Stimulated activated CD8-positive, alpha-beta memory T cell treated with anti-CD3 and anti-CD28 coated beads, Interleukin-7, amount 100 ng/mL, for 48 hours (primary cell): ENCODE measurements at places on chromosomes 16 and 17.

GRCh38 chr17:81246679-81247338 is 7.7 kb downstream of the NDUFAF8 start:
- DNase-seq: no peak

DNA sequence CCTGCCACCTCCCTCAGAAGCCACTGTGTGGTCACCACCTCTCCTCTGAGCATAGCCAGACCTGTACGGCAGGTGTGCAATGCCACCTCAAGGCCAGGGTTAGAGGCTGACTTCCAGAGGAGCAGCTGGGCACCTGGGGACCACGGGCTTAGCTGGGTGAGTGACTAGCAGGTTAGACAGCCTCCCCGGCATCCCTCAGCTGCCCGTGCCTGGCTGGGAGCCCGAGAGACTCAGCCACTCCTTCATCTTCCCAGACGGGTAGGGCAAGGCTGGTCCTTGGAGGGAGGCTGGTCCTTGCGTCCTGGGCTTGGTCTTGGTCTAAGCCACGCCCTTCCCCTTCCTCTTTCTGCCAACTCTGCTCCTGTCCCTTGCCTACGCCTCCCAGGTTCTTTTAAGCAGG is 7.8 kb downstream of the CRHR1 start:
- no peak for DNase-seq

DNA sequence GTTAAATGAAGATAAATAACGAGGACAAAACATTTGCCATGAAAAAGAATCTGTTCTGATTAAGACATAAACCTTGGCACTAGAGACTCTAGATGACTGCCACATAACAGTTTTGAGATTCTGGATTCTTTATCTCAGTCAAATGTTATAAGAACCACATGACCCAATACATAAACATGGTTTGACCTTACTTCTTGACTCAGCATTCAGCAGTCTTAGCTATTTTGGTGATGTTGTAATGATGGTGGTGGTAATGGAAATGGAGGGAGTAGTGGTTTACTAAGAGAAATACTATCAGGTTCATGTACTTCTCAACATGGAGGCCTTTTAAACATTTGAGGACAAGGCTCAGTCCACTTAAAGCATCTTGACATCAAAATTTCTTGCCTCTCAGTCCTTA is 925.4 kb downstream of the CDH11 start:
- DNase-seq: no peak

- DNase-seq: no peak
Observed at GRCh38 chr17:17994271-17995069, 21.8 kb downstream of the DRC3 start.

- no peak for DNase-seq
Observed at GRCh38 chr16:56631832-56632155, 665 bp upstream of the MT1M start.

DNA sequence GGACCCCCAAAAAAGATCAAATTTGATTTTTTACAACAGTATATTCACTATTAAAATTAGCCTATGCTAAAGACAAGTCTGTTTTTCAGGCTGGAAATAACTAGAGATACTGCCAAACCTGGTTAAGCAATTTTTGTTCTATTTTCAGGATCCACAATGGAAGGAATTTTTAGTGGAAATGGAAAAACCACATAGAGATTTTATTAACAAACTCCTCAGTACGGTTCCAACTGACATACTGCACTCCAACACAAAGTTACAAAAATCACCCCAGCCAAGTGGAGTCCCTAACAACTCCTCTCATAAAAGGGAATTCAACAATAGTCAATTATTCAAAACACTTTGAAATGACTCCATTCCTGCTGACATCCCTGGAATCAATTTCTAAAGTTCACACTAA is 101.6 kb upstream of the TOB1 start:
- no peak for DNase-seq

DNA sequence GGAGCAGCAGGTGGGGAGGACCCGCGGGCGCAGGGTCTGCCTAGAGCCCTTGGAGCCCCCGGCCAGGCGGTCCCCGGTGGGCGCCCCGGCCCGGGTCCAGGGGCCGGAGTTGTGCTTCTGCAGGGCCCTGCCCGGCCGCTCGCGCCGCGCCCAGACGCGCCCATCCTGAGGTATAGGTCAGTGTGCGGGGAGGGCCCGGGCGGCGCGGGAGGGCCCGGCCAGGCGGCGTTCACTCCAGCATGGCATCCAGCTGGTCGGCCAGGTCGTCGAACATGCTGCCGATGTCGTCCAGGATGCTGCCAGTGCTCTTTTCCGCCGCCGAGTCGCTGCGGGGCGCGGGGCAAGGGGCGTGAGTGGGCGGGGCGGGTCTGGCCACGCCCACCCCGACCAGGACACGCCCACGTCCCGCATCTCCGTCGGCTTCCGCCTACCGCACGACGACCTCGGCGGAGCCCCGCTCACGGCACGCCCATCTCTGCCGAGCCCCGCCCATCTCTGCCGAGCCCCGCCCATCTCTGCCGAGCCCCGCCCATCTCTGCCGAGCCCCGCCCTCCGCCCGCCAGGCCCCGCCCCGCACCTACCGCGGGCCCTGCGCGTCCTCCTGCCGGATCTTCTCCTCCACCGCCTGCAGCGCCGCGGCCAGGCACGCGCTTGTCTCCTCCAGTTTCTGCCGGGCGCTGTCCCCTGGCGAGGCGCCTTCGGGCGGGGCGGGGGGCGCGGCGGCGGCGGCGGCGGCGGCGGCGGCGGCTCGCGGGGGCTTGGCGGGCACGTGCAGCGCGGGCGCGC is 17.9 kb downstream of the CASKIN1 start:
- DNase-seq: peak; percentile 17

DNA sequence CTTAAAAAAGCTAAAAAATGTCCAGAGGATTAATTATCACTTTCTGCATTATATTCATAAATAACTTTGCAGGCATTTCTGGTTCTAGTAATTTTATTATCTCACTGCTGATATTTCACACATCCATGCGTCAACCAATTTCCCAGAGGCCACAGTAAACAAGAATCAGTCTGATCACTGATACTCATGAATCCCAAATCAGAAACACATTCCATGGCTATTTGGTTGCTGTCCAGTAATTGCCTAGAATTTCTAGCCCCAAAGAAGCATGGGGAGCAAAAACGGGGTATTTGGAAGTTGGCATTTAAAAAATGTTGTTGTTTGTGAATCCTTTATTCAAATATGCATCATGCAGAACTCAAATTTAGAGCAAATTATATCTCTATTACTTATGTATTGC is 244.8 kb downstream of the CDH8 start:
- no peak for DNase-seq

DNA sequence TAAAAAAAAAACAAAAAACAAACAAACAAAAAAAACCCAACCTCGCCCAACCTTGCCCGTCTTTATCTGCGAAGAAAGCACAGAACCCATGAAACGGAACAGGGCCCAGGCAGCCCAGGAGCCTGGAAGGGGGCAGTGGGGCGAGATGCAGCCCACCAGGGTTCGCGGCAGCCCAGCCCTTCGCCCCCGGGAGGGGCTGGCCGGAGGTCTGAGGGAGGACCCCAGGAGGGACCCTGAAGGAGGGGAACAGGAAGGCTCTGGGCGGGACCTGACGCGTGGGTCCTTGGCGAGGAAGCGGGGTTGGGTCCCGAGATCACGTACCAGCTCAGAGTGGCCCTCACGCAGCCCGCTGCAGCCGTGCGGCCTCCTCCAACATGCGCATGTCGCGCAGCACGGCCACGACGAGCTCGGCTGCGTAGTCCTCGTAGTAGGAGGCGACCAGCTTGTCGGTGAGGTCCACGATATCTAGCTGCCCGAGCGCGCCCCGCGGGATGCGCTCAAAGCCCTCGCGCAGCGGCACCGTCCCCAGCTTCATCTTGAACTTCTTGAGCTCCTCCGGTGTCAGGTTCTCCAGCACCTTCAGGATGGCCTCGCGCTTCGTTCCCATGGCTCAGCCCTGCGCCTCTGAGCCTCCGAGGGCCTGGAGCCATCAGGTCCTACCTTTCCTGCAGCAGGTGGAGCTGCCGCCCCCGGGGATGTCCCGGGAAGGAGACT is at the start of gene PYDC1:
Gene PYDC1, minus strand, starts transcription at position 714 of the 714 bp plus-strand sequence. Its CDS starts 107 bp downstream, at position 607.
- DNase-seq: no peak

- DNase-seq: no peak
Observed at GRCh38 chr16:9903-10665, 43.3 kb downstream of the POLR3K start.

GRCh38 chr17:39650121-39650579 is 13.2 kb downstream of the STARD3 start:
- no peak for DNase-seq

- no peak for DNase-seq
Observed at GRCh38 chr17:58047376-58048150, 35.7 kb upstream of the DYNLL2 start.

- no peak for DNase-seq
Observed at GRCh38 chr17:1077986-1078711, 81.2 kb downstream of the TIMM22 start.

- DNase-seq: no peak
Observed at GRCh38 chr17:60077672-60078519, 825 bp downstream of the HEATR6 start.

DNA sequence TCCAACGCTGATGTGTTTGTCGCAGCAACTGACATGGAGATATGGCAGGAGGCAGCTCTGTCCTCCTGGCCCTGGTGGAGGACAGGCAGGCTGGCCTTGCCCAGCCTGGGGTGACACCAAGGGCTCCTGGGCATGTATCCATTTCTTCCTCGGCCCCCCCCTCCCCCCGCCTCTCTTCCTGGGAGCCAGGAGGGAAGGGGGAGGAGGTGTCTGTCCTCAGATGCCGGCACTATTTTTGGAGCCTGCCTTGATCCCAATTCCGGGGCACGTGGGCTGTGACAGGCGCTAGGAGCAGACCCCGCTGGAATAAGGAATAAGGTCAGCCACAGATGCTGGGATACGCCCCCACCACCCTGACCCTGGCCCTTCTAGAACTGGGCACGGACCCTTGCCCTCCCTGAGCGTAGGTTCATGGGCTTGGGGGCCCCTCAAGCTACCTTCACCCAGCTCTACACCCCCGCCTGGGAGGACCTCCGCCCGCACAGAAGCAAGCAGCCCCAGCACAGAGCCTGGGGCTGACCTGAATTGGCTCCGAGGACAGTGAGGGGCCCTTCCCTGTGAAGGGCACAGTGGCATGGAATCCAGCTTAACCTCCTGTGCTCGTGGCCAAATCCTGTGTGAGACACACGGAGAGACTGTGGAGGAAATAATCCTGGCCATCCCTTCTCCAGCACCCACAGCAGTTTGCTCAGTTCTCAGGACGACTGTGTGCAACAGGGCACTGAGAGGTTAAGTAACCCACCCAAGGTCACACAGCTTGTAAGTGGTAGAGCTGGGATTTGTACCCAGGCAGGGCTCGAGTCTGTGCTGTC is 24.1 kb downstream of the SEC14L5 start:
- no peak for DNase-seq

DNA sequence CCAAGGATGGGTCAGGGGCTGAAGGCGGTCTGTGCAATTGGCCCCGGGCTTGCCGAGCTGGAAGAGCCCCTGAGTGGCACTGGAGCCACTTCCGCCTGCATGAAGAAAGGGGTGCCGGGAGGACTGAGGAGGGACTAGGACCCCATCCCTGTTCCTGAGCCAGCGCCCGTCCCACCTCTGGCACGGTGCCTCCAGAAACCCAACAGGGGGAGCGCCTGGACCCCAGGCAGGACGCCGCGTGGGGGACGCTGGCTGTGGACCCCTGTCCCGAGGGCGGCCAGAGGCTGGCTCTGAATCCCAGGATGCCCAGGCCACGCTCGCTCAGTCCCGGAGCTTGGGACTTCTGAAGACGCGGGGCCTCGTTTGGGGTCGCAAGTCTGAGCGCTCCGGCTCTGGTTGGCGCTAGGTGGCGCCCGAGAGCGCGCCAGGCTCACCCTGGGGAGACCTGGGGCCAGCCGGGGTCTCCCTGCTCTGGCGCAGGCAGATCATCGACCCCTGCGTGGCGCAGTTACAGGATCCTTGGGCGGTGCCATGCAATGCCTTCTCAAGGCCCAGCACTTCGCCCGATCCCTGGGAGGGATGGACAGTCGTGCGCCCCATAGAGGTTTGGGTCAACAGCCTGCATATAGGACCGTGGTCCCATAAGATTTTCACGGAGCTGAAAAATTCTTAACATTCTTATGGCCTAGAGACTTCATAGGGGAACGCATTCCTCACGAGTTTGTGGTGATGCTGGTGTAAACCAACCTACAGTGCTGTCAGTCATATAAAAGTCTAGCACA is 58.5 kb upstream of the CREBBP start:
- DNase-seq: peak; percentile 25

DNA sequence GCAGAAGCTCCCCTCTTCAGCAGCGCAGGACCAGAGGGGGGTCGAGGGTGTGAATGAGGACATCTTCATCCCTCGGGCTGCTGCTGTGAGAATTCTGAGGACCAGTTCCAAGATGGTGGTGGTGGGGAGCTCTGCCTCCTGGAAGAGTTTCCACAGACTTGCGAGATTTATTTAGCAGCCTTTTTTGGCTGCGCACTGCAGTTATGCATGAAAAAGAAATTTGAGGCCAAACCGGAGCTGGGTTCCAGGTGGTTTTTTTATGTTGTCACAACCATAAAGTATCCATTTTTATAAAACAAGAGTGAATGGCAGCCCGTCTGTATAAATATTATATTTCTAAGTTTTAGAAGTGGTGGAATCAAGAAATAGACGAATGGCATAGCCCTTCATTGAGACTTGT is 76.9 kb upstream of the CLEC18A start:
- no peak for DNase-seq

DNA sequence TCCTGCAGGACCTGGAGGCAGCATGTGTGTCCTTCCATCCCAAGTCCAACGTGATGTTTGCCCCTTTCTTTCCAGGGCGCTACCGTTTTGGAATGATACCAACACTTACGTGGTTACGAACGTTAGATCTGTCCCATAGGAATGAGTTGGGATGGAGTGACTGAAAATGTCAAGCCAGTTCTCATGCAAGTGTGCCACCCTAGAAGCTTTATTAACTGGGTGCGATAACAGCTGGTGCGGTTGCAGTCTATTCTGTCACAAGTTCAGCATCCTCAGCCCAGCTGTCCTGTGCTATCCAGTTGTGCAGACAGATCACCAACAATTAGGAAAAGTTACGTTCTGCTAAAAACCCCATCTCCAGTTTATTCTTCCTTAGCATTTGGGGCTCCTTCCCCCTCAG is 52.5 kb downstream of the BANP start:
- no peak for DNase-seq

DNA sequence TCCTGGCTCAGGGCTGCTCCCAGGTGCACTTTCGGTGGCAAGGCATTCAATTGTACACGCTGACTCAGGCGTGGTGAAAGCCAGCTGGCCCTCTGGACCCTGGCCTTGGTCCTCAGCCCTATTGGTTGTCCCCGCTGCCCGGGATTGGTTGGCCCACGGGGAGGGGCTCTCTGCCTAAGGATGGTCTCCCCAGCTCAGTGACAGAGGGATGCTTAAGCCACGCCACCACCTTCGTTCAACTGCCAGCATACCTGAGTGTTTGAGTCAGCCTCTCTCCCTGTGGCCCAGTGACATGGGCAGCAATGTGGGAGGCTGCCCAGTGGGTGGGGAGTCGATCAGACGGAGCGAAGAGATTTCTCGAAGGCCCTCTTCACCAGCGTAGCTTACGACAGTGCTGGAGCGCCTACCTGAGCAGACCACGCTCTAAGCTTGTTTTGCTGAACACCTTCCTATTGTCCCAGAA is 30.3 kb downstream of the IRF8 start:
- DNase-seq: no peak
